ENCODE measurements at places on chromosomes 2 and 18. TPM values are rescaled to one million over a fixed set of nuclear protein-coding genes. Genes with fewer than 3 reads are reported as not detected.

- no peak for DNase-seq
These were observed 183.4 kb upstream of the RASGRP3 start for GRCh38 chr2:33292981-33293595.

DNA sequence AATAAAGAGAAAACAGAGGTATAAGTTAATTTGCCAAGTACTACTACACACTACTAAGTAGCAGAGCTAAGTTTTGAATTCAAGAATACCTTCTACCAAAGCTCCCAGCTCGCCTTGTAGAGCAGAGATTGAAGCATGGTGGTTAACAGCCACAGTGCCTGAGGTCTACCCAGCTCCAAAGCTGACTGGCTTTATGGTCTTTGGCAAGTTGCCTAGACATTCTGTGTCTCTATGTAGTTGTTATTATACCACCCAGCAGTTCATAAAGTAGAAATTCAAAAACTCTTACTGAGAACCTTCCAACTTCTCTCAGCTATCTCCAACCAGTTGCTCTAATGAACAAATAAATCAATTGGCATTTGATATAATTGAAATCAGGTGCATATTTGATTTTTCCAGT lies 87.8 kb downstream of the PDE11A start:
- DNase-seq, result peak; percentile 25

The PTPRN gene
- total RNA-seq, result 1.9 TPM

DNA sequence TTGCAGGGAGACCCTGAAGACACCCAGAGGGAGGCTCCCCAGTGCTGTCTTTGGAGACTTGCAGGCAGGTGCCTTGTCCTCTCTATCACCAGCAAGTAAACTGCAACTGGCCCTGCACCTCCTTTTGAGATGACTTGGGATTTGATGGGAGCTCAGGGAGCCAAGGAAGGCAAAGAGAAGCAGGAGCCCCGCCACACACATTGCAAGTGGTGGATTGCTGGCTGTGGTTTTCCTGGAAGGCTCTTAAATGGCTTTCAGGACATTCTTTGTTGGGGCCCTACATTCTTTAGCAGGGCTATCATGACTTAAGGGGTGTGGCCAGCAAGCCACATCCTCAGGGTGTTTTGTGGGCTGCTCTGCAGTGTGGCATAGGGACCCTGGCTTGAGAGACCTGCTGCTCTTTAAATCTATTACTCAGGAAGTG lies 39.9 kb upstream of the CDC42EP3 start:
- DNase-seq, result no peak

- peak; percentile 52 for DNase-seq
These were observed 261.4 kb downstream of the TWIST2 start for GRCh38 chr2:239109041-239109927.

DNA sequence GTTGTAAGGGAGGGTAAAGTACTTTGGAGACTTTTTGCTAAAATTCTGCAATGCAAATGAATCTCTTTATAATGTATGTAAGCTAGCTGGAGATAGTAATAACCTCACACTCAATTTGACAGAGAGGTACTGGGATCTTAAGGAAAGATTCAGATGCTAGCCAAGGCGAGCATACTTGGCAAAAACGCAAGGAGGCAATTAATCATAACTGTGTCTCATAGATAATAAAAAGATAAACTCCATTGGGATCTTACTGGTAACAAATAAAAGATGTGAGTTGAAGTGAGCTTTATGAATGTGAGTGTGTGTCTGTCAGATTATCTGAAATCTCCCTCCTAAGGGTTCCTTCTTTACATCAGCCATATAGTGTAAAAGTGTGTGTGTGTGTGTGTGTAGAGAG lies 533.0 kb downstream of the TMX3 start:
- no peak for DNase-seq

DNA sequence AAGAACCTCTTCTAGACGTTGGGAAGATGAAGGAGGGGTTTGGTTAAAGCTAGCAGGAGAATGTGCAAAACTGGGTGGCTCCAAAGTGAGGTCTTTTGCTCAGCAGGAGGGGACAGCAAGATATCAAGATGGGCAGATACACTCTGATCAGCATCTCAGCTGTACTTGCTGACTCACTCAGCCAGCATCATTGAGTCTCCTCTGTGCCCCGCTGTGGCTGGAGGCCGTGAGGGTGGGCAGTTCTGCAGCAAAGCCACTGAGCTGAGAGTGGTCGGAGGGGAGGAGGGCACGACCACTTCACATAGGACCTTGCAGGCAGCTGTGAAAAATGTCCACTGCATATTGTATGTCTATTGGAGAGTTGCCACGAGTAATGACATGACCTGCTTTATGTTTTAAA lies 152.0 kb downstream of the CAPN13 start:
- no peak for DNase-seq

The LRRTM4 gene
- not detected for total RNA-seq

The GALR1 gene
- total RNA-seq, result 0.02 TPM

DNA sequence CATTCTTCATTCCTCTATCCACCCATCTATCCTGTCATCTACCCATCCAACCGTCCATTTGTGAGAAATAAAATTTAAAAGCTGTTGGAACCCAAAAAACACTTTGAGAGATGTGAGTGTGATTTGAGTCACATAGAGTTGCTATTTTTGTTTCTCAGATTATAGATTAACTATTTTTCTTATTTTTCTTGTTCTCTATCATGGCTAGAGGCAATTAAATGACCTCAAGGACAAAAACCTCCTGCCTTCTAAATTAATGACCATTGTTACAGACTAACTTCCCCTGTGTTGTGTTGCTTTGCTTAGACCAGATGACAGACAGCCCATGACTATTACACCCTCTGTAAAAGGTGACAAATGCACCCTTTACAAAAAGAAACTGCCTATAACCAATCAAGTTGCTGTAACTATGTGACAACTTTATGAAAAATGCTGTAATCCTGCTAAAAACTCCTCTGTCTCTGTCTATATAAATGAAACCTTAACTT lies 207.9 kb upstream of the CXCR4 start:
- no peak for DNase-seq

DNA sequence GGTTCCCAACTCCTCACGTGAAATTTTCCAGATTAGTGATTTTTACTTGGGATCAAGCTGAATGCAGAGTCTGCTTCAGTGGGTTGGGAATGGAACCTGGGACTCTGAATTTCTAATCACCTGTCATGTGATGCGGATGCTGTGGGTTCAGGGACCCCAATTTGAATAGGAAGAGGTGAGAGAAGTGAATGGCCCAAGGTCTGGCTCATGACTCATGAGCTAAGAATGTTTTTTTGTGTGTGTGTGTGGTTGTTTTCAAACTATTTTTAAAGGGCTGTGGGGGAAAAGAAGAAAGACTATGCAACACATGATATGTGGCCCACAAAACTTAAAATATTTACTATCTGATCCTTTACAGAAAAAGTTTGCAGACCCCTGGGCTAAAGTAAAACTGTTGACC lies 108.5 kb upstream of the CYRIA start:
- no peak for DNase-seq

The COBLL1 gene
- total RNA-seq, result 23.9 TPM

The TUBB8B gene
- total RNA-seq, result 0.27 TPM

GRCh38 chr2:158718851-158719250 lies 76.3 kb upstream of the DAPL1 start:
- no peak for DNase-seq

The BOLL gene
- total RNA-seq, result not detected

The C1QL2 gene
- not detected for total RNA-seq

The DIS3L2 gene
- total RNA-seq, result 22.6 TPM

DNA sequence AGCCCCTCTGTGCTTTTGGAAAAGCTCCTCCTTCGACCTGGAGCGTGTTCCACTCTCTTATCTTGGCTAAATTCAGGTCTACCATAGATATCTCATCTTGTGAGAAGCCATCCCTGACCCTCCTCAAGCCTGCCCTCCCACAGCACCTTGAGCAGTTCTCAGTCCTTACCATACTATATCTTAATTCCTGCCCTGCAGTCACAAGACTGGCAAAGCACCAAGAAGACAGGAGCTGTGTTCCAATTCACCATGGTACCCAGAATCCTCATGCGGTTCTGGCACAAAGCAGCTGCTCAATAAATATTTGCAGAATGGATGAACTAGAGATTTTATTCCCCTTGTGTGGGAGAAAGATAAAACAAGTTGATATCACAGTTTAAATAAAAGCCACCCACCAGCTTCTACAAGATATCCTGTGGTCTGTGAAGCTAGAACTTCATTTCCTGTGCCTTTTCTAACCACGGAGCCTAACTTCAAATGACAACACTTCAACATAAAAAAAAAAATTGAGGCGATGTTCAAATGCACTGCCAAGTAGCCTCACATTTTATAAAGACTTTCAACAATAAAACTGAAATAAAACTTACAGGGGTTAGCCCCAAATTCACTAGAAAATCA lies 19.5 kb downstream of the MARCHF4 start:
- DNase-seq, result no peak

DNA sequence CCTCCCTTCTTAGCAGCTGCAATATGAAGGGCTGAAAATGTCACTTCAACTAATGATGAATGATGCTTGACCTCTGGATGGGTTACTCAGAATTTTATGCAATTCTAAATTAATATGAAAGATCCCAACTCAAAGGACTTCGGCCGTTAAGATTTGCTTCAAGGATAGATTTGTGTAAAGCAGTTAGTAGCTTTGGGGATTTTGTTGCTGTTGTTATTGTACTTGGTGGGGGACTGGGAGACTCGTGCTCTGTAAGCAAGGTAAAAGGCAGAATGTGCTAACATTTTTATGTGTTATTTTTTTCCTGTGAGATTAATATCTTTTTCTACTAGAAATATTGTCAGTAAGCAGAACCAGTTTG lies 478.8 kb downstream of the ARHGAP15 start:
- DNase-seq, result no peak

DNA sequence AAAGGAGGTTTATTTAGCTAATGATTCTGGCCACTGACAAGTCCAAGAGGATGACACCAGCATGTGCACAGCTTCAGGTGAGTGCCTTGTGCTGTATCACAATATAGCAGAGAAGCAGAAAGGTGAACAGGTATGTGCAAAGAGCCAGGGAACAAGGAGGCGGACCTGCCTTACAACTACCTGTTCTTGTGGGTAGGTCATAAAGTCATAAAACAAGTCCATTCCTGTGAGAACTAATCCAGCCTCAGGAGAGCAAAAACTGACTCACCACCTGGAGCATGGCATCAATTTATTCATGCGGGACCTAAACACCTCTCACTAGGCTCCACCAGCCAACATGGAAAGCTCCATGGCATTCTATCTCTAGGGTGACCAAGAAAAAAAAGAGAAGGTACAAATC lies 234.2 kb downstream of the ASXL3 start:
- DNase-seq, result peak; percentile 65

The POTEC gene
- total RNA-seq, result not detected

DNA sequence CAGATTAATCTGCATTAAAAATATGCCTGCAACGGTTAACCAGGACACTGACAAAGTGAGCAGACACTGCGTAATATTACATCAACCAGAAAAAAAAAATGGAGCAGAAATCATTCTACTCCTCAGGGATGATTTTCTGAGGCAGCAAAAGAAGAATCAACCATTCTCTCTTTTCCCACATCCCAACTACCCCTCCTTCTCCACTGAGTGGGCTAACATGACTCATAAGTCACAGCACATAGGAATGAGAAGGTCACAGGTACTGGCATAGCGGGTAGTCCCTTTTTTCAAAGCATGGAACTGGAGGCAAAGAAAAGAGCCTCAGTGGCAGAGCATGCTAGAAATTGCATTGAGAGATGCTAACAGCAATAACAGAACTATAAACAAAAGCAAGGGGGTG lies 54.3 kb upstream of the TSPYL6 start:
- DNase-seq, result no peak

- no peak for DNase-seq
These were observed 7.7 kb upstream of the ARID5A start for GRCh38 chr2:96528700-96529375.

The MOGAT1 gene
- not detected for total RNA-seq

- DNase-seq, result no peak
These were observed 103.8 kb downstream of the RAPGEF4 start for GRCh38 chr2:172839446-172839845.

- DNase-seq, result no peak
These were observed 411.5 kb upstream of the SMIM21 start for GRCh38 chr18:75839041-75839440.

GRCh38 chr2:113111121-113111520 lies 16.3 kb upstream of the IL1RN start:
- no peak for DNase-seq

- DNase-seq, result no peak
These were observed 311.6 kb downstream of the DSC3 start for GRCh38 chr18:30730915-30731314.

DNA sequence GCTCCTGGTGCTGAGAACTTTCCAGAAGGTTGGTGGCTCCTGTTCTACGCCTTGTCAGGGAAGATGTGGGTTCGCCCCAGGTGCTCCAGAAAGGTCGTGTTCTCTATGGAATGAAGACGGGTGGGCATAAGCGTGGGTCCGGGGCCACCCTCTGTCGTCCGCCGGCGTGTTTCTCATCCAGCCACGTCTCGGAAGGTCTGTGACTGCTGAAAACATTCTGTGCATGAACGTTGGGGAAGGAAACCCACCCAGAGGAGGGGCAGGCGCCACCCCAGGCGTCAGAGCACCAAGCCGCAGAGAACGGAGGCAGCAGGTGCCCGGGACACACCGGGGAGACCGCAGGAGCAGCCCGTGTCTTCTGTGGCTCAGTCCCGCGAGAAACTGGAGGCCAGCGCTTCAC lies 118.2 kb downstream of the RTP5 start:
- no peak for DNase-seq

DNA sequence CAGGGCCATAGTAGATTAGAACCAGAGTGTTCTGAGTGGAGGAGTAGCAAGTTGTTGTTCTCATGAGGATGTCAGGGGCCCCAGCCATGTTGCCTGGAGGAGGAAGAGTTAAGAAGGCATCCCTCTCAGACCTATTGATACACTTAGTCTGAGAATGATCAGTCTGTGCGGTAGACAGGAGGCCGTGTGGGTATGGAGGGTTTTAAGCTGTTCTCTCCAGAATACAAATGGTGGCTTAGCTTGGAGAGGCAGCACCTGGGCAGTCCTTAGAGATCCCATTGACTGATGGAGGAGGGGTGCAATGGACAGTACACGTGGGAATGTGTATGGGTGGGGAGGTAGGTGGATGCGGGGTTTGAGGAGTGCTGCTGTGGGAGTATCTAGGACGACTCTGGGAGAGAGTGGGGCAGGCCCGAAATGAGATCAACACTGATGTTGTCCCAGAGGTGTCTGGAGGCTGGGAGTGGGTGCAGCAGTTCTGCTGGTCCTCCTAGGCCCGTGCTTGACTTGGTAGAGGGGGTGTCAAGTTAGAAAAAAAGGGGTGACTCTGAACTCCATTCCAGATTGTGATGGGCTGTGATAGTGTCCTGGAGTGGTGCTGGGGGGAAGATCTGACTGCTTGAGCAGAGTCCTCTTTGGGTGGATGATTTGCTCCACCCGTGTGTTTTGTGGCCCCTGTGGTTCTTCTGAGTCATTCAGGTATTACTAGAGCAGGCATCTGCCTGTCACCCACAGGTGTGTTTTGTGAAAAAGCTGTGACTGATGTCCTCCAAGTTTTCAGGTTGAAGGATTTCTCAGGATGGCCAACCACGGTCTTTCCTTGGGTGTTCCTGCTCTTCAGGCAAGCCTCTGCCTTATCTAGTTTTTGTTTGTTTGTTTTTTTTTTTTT lies 44.7 kb downstream of the C2orf42 start:
- no peak for DNase-seq

The PROKR1 gene
- 0.08 TPM for total RNA-seq

GRCh38 chr2:48284621-48285212 lies 245.2 kb upstream of the STON1 start:
- no peak for DNase-seq

The CTDP1 gene
- 36.9 TPM for total RNA-seq

GRCh38 chr2:136319651-136320050 lies 201.7 kb upstream of the CXCR4 start:
- DNase-seq, result no peak

- DNase-seq, result no peak
These were observed 59.5 kb upstream of the YWHAQ start for GRCh38 chr2:9690252-9690651.
